ENCODE measurements at places on chromosomes 13 and 19. TPM values are rescaled to one million over a fixed set of nuclear protein-coding genes. Genes with fewer than 3 reads are reported as not detected.

Gene SIGLECL1
- not detected for total RNA-seq

Gene APOC4
- total RNA-seq, result not detected

Gene CD22
- total RNA-seq, result not detected

Gene CLEC4G
- not detected for total RNA-seq

Gene GFY
- total RNA-seq, result not detected

Gene LENG9
- 7.5 TPM for total RNA-seq

Gene RLN3
- total RNA-seq, result not detected

Gene ZNF836
- total RNA-seq, result 3.5 TPM

Gene OR7D2
- not detected for total RNA-seq

Gene C19orf38
- total RNA-seq, result 0.76 TPM

Gene LHB
- total RNA-seq, result not detected

Gene TMEM86B
- 0.91 TPM for total RNA-seq
